ENCODE measurements at places on chromosomes 4 and X. TPM values are rescaled to one million over a fixed set of nuclear protein-coding genes. Genes with fewer than 3 reads are reported as not detected.

DNA sequence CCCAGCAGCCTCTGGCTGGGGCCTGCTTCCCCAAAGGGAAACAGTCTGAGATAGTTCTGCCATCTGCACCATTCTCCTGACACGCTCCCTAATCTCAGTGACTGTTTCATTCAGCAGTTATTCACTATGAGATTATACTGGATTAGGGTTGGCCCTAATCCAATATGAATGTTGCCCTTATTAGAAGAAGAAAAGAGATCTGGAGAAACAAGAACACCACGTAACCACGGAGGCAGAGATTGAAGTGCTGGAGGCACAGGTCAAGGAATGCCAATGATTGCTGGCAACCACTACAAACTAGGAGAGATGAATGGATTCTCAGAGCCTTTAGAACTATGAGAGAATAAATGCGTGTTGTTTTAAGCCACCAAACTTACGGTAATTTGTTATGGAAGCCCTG is 7.4 kb downstream of the ACOX3 start:
- H3K4me1 ChIP-seq: peaks cover 10% of the 10 kb centered on the region
- H3K27me3 ChIP-seq: no peaks in the 10 kb centered on the region
- H3K36me3 ChIP-seq: peaks cover 2% of the 10 kb centered on the region

GRCh38 chr4:39037941-39038340 is 5.7 kb upstream of the TMEM156 start:
- H3K27ac ChIP-seq: no peak overlapping the region
- H3K4me3 ChIP-seq: no peak overlapping the region
- DNase-seq: no peak
- no peaks in the 10 kb centered on the region for H3K27me3 ChIP-seq
- no peaks in the 10 kb centered on the region for H3K36me3 ChIP-seq

GRCh38 chrX:55159551-55159950 is 60.6 kb upstream of the PAGE5 start:
- no peak for DNase-seq
- no peaks in the 10 kb centered on the region for H3K36me3 ChIP-seq
- no peaks in the 10 kb centered on the region for H3K27me3 ChIP-seq
- H3K27ac ChIP-seq: no peak overlapping the region
- H3K4me1 ChIP-seq: no peaks in the 10 kb centered on the region
- no peak overlapping the region for H3K4me3 ChIP-seq

DNA sequence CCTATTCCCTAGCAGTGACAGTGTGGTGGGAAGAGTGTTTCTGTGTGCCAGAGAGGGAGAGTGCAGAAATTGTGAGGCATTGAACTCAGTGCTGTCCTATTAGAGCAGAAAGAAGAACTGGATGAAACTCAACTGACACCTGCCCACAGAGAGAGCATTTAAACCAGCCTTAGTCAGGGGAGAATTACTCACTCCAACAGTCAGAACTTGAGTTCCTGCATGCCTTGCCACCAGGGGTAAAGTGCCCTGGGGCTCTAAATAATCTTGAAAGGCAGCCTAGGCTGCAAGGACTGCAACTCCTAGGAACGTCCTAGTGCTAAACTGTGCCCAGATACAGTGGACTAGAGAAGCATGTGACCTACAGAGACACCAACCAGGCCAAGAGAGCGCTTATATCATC is 12.8 kb downstream of the CYSLTR1 start:
- H3K27me3 ChIP-seq: no peaks in the 10 kb centered on the region
- no peaks in the 10 kb centered on the region for H3K4me1 ChIP-seq
- no peak overlapping the region for H3K27ac ChIP-seq
- no peaks in the 10 kb centered on the region for H3K36me3 ChIP-seq
- H3K4me3 ChIP-seq: no peak overlapping the region

DNA sequence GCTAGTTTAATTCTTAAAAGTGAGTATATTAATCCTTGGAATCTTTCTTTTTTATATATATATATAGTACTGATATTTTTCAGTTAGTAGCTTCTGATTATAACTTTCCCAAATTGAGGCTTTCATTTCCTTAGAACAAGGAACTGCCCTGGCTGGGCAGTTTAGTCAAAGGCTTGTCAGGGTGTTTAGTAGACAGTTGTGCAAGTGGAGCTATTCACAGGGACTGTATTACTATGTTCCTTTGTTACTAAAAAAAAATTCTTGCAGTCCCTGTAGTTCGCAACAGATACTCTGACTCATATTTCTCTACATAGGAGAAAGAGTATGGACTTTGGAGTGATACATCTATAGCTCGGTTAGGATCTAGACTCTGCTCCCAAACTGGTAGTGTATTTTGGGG is 20.8 kb downstream of the USO1 start:
- H3K27me3 ChIP-seq: no peaks in the 10 kb centered on the region
- no peak overlapping the region for H3K4me3 ChIP-seq
- no peak overlapping the region for H3K27ac ChIP-seq

DNA sequence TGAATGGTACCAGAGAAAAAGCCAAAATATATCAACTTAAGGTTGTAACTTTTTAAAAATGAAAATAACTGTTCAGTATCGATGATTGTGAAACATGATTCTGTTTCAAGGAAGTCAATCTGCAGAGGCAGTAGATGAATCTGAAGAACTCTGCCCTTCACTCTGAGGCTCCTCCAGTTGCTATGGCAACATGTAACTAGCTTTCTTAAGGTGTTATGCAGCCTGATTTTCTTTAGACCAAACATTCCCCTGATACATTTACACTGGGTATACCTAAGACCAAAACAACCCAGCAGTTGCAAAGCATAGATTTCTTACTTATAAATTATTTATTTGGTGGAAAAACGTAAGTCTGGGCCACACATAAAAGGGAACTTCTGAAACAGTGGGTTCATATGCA is 133.6 kb upstream of the RASGEF1B start:
- DNase-seq: no peak
- no peaks in the 10 kb centered on the region for H3K4me1 ChIP-seq
- no peak overlapping the region for H3K27ac ChIP-seq
- no peak overlapping the region for H3K4me3 ChIP-seq
- H3K36me3 ChIP-seq: no peaks in the 10 kb centered on the region

DNA sequence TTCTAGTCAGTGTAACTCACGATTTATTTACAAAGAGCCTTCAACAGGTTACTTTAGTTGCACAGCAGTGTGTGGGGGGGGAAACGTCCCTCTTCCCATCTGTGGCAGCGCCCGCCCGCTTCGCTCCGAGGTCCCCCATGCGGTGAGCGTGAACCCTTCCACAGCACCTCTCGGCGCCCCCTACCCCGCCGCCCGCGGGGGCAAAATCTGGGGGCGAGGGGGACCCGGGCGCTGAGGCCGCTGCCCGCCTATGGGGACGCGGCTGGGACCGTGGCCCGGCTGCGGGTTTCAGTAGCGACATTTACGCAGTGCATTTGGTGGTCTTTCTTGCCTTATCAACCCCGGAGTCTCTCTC is 6.4 kb downstream of the NKX6-1 start:
- H3K4me3 ChIP-seq: no peak overlapping the region
- H3K27ac ChIP-seq: no peak overlapping the region
- no peak for DNase-seq

- DNase-seq: no peak
- no peaks in the 10 kb centered on the region for H3K27me3 ChIP-seq
- no peaks in the 10 kb centered on the region for H3K4me1 ChIP-seq
- no peak overlapping the region for H3K4me3 ChIP-seq
Observed at GRCh38 chr4:136831553-136831952, 700.7 kb downstream of the PCDH18 start.

DNA sequence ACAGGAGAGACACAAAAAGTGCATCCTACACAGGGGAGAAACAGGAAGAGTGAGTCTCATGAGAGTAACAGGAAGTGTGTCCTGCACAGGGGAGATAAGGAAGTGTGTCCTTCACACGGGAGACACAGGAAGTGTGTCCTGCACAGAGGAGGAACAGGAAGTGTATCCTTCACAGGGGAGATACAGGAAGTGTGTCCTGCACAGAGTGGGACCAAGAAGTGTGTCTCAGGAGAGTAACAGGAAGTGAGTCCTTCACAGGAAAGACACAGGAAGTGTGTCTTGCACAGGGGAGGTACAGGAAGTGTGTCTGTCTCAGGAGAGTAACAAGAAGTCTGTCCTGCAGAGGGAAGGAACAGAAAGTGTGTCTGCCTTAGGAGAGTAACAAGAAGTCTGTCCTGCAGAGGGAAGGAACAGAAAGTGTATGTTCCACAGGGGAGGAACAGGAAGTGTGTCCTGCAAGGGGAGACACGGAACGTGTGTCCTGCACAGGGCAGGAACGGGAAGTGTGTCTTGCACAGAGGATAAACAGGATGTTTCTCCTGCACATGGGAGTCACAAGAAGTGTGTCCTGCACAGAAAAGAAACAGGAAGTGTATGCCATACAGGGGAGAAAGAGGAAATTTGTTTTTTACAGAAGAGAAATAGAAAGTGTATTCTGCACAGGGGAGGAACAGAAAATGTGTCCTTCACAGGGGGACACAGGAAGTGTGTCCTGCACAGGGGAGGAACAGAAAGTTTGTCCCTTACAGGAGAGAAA is 102.0 kb downstream of the ARSF start:
- H3K4me3 ChIP-seq: peak overlapping the region; percentile 49
- H3K4me1 ChIP-seq: peaks cover 10% of the 10 kb centered on the region
- DNase-seq: no peak
- H3K27me3 ChIP-seq: no peaks in the 10 kb centered on the region
- no peaks in the 10 kb centered on the region for H3K36me3 ChIP-seq
- peak overlapping the region; percentile 50 for H3K27ac ChIP-seq

- peaks cover 43% of the 10 kb centered on the region for H3K27me3 ChIP-seq
- H3K4me1 ChIP-seq: no peaks in the 10 kb centered on the region
- H3K27ac ChIP-seq: no peak overlapping the region
Observed at GRCh38 chr4:110614173-110614963, 8.5 kb downstream of the PITX2 start.

DNA sequence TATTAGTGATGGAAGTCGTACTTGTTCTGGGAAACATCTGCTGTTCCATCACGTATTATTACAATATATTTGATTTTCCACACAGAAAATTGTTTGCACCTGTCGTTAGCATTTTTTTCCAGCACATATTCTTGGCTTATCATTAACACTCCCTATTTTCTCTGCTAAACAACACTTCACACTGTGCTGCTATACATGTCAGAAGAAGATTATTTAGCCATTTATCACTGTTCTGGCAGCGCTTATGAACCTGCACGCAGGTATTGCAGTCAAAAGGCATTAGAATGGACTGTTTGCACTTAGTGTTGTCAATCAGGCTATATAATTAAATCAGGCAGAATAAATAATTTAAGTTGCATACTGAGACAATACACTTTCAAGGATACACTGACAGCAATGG is 218.6 kb downstream of the CHM start:
- H3K27ac ChIP-seq: no peak overlapping the region
- H3K4me1 ChIP-seq: no peaks in the 10 kb centered on the region
- no peak overlapping the region for H3K4me3 ChIP-seq
- DNase-seq: no peak

DNA sequence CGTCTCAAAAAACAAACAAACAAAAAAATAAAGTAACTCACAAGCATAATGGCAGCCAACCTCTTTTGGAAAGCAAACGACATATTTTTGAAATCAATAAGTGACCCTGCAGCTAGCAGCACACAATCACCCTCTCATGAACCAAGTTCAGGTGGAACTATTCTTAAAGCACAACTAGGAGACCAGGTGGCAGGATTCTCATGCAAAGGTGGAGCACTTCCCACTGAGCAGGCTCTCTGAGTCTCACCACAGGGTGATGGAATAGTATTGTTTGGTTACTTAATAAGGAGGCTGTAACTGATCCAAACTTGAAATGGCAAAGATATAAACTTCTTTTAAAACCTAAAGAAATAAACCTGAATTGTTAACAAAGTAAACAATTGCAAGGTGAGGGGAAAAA is 1293.1 kb downstream of the PCDH19 start:
- H3K4me3 ChIP-seq: no peak overlapping the region
- no peaks in the 10 kb centered on the region for H3K4me1 ChIP-seq
- H3K27me3 ChIP-seq: no peaks in the 10 kb centered on the region
- H3K36me3 ChIP-seq: no peaks in the 10 kb centered on the region
- H3K27ac ChIP-seq: no peak overlapping the region
- no peak for DNase-seq

DNA sequence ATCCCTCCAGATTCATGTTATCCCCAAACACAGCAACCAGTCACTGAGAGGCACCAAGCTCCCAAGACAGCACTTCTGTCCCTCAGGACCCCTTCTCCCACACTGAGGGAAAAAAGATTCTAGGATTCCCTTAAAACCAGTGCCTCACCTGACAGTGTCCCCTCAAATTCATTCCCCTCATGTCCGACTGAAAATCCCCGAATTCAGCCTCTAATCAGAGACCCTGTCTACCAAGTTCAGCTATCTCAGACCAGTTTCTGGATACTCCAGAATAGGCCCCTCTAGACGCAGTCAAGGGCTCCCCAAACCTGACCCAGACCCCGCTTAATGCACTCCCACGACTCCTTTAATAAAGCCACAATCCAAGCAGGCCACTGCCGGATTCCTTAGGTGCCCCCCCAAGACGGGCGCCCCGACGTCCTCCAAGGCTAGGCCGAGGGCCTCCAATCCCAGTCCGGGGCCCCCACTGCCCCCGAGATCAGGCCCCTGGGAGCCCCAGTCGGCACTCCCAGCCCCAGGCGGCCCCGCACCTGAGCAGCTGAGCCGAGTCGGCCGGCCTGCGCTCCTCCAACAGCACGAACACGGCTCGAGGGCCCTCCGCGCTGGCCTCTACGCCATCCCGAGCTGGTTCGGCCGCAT is 457 bp downstream of the TFE3 start:
- peak overlapping the region; percentile 54 for H3K4me3 ChIP-seq
- peaks cover 21% of the 10 kb centered on the region for H3K4me1 ChIP-seq
- no peaks in the 10 kb centered on the region for H3K27me3 ChIP-seq
- no peak for DNase-seq
- no peaks in the 10 kb centered on the region for H3K36me3 ChIP-seq
- H3K27ac ChIP-seq: peak overlapping the region; percentile 96

GRCh38 chr4:187256897-187257296 is 533.2 kb upstream of the FAT1 start:
- no peak overlapping the region for H3K27ac ChIP-seq
- H3K4me3 ChIP-seq: no peak overlapping the region
- no peaks in the 10 kb centered on the region for H3K4me1 ChIP-seq
- H3K36me3 ChIP-seq: no peaks in the 10 kb centered on the region
- H3K27me3 ChIP-seq: no peaks in the 10 kb centered on the region

- H3K27me3 ChIP-seq: no peaks in the 10 kb centered on the region
- no peak overlapping the region for H3K27ac ChIP-seq
- H3K4me1 ChIP-seq: no peaks in the 10 kb centered on the region
- no peak for DNase-seq
- no peak overlapping the region for H3K4me3 ChIP-seq
- H3K36me3 ChIP-seq: no peaks in the 10 kb centered on the region
Observed at GRCh38 chrX:43589735-43590134, 66.4 kb upstream of the MAOA start.

Gene NIPAL1
- total RNA-seq: not detected

Gene HPSE
- total RNA-seq: 4.4 TPM

Gene SPANXA2
- not detected for total RNA-seq

Gene COX7B2
- not detected for total RNA-seq

Gene WNK3
- 0.32 TPM for total RNA-seq

Gene MAGEA11
- total RNA-seq: not detected

Gene SCML2
- 1.8 TPM for total RNA-seq

Gene SSX3
- not detected for total RNA-seq

Gene MMGT1
- 24.0 TPM for total RNA-seq

Gene RBM46
- not detected for total RNA-seq

Gene TMEM47
- total RNA-seq: not detected

All from naive thymus-derived CD4-positive, alpha-beta T cell (primary cell).